ENCODE measurements at places on chromosomes 3 and 15.

- no peak for DNase-seq
These were observed 444.2 kb upstream of the GOLIM4 start for GRCh38 chr3:168539909-168540308.

DNA sequence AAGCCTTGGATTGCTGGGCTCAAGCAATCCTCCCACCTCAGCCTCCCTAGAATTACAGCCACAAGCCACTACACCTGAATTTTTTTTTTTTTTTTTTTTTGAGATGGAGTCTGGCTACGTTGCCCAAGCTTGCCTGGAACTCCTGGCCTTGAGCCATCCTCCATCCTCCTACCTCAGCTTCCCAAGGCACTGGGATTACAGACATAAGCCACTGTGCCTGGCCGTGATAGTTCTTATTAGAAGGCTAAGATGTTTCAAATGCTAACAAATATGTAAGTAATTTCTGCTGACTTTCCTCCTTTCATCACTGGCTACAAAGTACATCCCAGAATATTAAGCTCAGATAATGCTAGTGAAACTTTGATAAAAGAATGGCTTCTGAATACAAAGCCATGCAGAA is 5.7 kb upstream of the SETMAR start:
- DNase-seq: no peak

- DNase-seq: no peak
These were observed 20.8 kb downstream of the MRPS25 start for GRCh38 chr3:15044326-15044725.

DNA sequence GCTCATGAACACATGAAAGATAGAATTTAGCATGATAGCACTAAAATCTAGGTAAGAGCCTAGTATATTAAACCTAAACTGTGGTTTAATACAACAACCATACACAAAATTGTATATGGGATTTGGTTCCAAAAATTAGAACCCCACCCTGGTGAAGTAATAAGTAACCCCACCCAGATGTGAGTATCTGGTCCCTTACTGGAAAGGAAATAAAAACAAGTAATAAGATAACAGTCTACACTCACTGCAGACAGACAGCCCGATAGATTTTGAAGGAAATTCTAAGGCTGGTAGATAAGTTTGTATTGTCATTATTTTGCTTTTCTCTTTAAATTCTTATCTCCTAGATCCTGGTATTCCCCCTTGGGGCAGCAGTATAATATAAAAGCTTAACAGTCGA is 184.9 kb downstream of the ZBTB20 start:
- DNase-seq: no peak

DNA sequence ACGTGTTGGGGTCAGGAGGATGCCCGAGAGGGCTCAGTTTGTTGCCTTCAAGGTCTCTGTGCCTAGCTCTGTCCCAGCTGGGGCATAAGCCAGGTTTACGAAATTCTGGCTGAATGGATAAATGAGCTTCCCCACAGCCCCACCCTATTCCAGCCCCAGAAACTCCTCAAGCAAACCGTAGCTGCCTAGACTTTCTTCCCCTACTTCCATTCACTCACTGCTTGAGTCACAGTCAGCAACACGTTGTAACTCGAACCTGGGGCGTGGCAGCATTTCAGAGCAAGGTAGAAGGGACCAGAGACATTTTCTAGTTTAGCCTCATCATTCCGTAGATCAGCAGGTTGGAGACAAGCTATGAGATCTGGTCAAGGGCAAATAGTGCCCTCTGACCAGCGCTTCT is 24.2 kb downstream of the NMNAT3 start:
- no peak for DNase-seq

DNA sequence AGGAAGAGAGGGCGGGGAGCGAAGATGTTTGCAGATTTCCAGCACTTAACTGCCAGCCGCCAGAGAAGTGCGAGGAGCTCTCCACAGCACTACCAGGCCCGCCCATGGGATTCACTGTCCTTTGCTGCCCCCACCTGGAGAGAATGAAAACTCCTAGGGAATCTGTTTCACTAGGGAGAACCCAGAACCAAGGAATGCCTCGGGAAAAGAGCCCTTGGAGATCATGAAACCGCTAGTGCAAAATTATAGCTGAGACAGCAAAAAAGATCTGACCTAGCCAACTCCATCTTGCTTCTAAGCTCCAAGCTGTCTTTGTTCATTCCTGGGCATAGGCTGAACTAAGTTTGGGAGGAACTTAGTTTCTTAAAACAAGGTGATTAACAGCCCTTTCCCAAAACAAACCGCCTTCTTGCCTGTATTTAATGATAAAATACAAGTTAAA is 82.6 kb upstream of the GCNT3 start:
- DNase-seq: peak; percentile 66

GRCh38 chr3:38561746-38562466 is 65.8 kb downstream of the EXOG start:
- no peak for DNase-seq

GRCh38 chr3:70072180-70072579 is 72.6 kb downstream of the SAMMSON start:
- no peak for DNase-seq

- DNase-seq: no peak
These were observed 40.9 kb upstream of the EPHB1 start for GRCh38 chr3:134753999-134754742.

DNA sequence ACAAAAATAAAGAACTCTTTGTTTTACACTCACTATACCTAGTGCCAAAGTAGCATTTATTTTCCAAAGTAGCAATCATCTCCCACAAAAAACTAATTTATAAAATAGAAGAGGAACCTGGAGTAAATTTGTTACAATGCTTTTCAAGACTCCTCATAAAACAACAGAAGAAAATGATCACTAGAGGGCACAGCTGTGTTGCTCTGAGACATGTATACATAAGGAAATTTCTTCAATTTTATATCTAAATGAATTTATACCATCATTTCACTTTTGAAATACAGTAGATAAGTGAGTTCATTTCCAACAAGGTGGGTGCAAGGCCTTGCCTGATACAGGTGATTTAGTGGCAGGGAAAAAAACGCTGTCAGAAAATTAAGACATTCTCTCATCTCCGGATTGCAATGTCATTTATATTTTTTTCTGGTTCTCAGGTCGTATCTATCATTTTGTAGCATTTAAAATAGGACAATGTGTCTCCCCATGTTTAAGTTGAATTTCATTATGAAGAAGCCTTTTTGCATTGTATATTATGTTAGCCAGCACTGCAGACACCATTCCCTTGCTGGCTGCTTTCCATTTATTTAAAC is 25.3 kb upstream of the ARHGEF26 start:
- DNase-seq: peak; percentile 35

GRCh38 chr3:102629943-102630342 is 195.1 kb downstream of the ZPLD1 start:
- no peak for DNase-seq

DNA sequence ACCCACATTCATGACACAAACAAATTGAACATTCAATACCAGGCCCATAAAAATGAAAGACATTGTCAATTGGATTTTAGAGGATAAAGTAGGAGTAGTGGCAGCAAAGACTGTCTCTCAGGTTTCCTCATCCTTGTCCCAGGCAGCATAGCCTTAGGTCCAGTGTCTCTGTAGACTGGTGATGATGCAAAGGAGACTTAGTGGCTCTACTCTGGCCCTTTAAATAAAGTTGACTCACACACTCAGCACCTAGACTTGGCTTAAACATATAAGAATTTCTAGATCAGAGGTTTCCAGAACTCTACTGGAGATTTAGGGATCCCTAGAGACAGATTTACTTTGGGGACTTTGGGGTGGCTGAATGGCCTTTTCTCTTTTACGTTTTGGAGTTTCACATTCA is 166.6 kb downstream of the NR1D2 start:
- no peak for DNase-seq

DNA sequence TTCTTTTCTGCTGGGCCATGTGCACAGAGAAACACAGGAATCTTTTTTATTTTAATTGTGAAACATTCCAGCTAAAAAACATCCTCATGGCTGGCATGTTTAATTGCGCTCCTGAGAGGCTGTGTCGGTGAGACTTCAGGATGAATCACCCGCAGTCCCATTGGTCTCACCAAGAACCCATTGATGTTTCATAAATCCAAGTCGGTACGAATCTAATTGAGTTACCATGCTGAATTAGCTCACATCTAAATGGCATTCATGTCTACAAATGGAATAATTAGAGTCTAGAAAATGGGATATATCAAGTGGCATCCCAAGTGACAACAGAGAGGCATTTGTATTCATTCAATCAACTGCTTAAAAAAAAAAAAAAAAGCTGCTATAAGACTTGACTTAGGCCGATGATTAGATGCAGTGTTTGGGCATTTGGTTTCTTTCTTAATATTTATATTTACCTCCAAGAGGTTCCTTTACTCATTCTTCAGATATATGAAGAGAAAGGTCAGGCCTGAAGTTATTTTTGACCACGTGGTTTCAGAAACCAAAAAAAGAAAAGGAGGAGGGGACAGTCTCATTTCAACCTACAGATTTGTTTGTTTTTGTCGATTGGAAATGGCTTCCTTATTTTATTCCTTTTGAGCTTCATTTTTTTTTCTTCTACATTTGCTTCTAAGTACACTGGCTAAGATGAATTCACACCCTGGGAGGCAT is 79.1 kb upstream of the FOXB1 start:
- DNase-seq: no peak

GRCh38 chr15:70492240-70493177 is 270.8 kb downstream of the UACA start:
- DNase-seq: peak; percentile 99

DNA sequence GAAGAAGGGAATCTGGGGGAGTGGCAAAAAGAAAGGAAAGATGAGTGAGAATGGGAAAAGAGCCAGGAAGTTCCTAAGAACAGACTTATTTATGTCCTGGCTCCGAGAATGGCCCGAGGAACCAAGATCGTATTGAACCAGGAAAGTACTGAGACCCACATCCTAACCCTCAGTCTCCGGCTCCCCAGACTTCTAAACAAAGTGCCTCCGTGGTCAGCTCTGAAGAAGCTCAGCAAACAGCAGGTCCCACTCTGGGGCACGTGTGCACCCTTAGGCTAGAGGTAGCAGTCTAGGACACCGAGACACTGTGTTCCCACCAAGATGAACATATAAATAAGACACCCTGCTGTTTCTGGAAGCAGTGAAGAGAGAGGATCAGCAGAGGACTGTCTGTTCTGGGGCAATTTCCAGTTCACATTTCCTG is 307.4 kb downstream of the NTRK3 start:
- DNase-seq: no peak

- no peak for DNase-seq
These were observed 529.7 kb upstream of the IL12A start for GRCh38 chr3:159458982-159459381.

DNA sequence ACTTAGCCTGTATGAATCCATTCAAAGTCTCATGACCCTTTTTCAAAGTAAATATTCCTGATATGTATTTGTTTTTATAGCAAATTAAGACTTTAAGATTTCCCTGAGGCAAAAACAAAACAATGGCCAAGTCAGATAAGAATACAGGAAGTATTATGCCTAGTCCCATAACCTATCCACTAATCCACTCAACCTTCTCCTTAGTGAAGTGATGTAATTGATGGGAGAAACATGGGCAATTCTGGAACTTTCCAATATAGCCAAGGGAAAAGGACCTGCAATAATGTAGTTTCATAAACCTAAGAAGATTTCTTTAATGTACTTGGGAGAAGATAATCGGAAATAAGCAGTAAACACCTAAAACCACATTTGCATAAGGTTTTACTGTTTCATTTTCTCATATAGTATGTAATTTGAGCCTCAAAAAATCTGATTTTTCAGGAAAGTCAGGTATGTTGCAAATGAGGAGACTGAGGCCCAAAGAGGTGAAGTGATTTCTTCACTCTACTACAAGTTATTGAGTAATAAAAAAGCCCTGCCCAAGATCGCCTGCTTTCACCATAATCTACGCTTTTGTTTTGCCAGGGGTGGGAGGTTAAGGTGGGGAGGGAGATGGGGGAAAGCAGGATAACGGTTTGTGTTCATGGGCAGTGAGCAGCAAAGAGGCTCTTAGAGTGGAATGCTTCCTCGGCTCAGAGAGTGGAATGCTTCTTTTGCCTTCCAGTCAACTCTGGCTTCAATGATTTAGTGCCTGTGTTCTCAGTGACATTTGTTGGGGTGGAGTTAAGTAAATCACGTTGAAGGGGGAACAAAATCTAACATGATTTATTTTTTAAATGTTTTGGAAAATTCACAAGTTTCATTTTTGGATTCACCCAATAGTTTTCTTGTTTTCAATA is 95.0 kb upstream of the FNDC3B start:
- peak; percentile 65 for DNase-seq
